Stimulated activated CD4-positive, alpha-beta T cell treated with anti-CD3 and anti-CD28 coated beads, Interleukin-1b, Interleukin-23, amount 100 ng/mL, for 1 hour (primary cell): ENCODE measurements at places on chromosomes 3 and 15.

DNA sequence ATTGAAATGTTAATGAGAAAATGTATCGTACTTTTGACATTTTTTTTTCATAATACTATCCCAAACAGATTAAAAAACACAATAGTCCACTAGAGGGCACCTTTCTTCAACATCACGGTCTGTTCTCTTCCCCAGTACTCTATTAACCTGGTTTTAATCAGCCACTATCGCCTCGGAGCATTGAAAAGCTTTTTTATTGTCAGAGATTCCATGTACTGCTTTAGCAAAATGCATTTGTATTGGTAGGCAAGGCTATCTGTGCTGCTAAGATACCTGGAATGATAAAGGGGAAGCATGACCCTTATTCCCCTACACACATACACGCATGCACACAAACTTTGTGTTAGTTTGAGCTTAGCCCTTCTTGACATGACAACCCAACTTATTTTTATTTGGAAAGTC is 160.1 kb upstream of the IL12A start:
- DNase-seq: no peak

GRCh38 chr3:112117841-112118571 is 15.0 kb downstream of the GCSAM start:
- no peak for DNase-seq

GRCh38 chr3:42718338-42718737 is 15.7 kb upstream of the HHATL start:
- DNase-seq: no peak

GRCh38 chr3:10935028-10935427 is 57.5 kb upstream of the SLC6A1 start:
- no peak for DNase-seq

- DNase-seq: no peak
These were observed 169.2 kb upstream of the TGFBR2 start for GRCh38 chr3:30437171-30437601.

GRCh38 chr3:26715431-26715830 is 92.9 kb downstream of the LRRC3B start:
- DNase-seq: no peak

DNA sequence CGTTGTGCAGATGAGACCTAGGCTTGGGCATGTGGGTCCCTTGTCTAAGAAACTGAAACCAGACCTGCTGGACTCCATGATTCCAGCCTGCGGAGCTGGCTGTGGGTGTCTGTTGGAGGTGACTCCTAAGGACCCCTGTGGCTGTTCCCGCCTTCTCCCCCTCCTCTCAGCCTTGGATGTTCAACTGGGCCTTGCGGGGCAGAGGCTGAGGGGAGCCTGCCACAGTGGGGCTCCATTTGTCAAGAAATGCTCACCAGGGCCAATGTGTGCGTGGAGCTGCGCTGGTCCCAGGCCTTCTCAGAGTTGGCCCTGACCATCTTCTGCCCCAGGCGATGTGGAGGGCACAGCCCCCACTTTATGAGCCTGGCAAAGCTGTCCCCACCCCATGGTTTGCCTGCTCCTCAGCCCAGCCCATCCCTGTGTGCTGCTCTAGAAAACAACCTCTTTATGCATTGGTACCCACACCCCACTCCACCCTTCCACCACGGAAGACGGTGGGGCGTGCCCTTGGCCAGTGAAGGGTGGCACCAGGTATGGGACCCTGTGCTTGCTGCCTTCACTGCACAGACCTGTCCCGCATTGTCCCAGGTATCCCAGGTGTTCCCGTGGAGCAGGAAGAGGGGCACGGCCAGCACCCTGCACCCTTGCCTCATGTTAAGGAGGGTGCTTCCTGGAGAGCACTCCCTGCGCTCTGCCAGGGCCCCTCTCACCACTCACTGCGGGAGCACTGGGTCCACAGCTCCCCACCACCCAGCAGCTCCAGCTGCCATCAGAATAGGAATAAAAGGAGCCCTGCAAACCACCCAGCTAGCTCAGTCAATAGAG is 7.9 kb downstream of the MESP2 start:
- DNase-seq: no peak

DNA sequence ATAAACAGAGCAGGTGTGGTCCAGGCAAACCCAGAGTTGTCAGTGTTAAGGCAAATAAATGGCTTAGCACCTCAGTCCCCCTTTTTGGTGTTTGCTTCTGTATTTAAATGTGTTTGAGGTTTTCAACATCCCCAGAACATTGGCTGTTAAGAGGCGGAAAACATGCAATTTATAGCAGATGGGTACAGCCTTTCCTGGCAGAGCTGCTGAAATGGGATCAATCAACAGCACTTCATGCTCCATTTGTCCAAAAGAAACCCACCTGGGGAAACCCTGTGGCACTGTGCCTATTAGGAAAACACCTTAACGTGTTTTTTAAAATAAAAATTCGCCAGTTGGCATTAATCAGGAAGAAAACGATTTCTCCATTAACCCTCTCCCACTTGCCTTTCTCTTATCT is 135.4 kb downstream of the MCTP2 start:
- no peak for DNase-seq

DNA sequence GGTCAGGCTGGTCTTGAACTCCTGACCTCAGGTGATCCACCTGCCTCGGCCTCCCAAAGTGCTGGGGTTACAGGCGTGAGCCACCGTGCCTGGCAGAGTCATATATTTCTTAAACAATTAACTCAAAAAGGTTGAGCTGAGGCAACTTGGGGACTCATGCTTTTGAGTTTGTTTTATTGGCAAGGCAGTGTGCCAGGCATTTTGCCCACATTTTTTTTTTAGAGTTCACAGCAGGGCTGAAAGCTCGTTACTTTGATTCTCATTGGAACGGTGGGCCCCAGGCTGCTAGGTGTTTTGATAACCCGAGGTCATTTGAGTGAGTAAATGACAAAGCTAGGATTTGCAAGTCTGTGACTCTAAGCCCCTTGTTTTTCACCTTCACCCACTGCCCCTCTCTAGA is 76.2 kb downstream of the CCK start:
- DNase-seq: no peak

- DNase-seq: no peak
These were observed 39.0 kb downstream of the MYH15 start for GRCh38 chr3:108471426-108471825.

DNA sequence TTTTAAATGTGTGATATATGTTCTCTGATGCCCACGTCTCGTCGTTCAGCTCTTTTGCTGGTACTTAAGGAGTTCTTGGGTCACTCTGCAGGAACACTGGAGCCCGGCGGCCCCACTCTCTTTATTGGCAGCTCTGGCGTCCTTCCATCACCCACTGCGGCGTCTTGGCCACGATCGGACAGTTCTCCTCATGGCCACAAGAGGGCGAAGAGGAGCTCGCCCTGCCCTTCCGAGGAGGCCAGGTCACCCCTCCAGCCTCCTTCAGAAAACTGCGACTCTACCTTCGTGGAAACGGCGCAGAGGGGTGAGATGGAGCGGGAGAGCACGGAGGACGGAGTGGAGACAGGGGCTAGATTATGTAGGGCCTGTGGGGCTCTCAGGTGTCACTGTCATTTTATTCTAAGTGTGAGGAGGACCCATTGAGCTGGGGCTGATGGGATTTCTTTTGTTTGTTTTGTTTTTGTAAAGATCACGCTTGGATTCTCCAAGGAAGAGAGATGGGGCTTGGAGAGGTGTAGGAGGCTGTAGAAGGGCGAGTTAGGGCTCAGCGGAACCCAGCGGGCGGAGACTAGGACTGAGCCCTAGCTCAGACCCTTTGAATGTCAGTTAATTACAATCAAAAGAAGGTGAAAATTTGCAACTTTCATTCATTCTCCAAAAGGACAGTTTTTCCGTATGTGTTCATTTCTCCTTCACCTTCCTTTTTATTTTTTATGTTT is 28.0 kb upstream of the GABRA5 start:
- DNase-seq: no peak

- no peak for DNase-seq
These were observed 399.0 kb upstream of the ARRDC4 start for GRCh38 chr15:97561529-97561928.

GRCh38 chr3:50628601-50629000 is 11.7 kb downstream of the MAPKAPK3 start:
- no peak for DNase-seq

GRCh38 chr3:128788268-128788869 is 62.4 kb downstream of the RAB7A start:
- DNase-seq: no peak

DNA sequence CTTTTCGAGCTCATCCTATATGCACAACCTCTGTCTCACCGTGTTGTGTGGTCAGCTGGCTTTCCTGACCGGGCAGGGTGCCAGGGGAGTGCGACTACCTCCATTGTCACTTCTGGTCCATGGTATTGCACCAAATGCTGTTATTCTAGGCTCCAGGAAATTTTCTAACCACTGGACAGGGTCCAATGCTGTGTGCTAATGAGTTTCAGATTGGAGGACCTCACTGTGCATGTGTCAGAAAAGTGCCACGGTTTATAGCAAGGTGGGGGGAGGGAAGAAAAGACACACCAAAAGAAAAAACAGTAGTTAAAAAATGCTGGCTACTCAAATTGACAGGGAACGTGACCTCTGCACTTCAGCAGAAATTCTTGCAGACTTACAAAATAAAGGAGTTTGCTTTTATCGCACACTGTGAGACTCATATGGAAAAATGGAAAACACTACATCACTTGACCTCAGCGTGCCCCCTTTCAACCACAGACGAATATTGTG is 480.1 kb downstream of the FOXP1 start:
- no peak for DNase-seq

DNA sequence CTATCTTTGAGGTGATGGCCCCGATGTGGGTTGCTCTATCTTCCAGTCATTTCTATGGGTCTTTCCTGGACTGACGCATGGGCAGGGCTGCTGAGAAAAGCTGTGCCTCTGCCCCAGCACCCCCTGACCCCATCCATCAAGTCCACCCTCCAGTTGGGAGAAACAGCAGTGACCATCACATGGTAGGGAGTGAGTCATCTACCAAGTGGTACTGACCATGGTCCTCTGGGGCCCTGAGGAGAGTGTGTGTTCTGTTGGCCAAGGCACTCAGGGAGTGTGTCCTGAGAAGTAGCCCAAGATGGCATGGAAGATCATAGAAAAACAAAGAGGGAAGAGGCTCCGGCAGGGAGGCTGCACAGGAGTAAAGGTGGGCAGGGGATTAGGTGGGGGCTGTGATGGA is 1.6 kb upstream of the DNAH1 start:
- DNase-seq: no peak

DNA sequence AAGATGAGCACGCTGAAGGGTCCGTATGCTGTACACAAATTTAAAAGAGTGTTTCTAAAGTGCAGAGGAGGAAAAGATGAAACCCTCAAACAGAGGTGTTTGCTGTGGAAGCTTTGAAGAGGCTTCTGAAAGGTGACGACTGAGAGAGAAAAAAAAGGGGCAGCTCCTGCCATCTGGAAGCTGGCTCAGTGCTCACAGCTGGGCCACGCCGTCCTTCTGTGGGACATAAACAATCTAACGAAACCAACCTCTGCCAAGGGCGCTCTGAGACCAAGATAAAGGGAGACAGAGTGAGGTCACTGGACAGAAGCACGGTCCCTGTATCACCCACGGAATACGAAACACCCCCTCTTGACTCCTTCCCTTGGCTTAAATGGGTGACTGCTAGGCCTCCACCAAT is 96.3 kb upstream of the SLC6A6 start:
- no peak for DNase-seq

GRCh38 chr15:90654233-90655136 is 62.7 kb upstream of the BLM start:
- no peak for DNase-seq

- DNase-seq: no peak
These were observed 62.9 kb downstream of the PLD1 start for GRCh38 chr3:171747223-171747920.

DNA sequence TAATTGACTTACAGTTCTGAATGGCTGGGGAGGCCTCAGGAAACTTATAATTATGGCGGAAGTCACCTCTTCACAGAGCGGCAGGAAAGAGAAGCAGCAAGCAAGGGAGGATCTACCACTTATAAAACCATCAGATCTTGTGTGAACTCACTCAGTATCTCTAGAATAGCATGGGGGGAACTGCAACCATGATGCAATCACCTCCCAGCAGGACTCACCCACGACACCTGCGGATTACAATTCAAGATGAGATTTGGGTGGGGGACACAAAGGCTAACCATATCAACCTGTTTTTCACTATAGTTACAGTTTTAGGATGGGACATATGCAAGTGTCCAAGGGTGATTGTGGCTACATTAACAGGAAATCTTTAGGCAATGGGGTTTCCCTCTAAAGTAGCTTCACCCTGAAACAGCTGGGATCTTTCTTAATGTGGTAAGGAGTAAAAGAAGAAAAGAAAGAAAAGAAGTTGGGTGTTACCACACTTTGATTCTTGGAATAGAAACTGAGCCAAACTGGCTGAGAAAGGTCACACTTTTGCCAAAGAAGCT is 453.8 kb downstream of the OTOL1 start:
- DNase-seq: no peak

DNA sequence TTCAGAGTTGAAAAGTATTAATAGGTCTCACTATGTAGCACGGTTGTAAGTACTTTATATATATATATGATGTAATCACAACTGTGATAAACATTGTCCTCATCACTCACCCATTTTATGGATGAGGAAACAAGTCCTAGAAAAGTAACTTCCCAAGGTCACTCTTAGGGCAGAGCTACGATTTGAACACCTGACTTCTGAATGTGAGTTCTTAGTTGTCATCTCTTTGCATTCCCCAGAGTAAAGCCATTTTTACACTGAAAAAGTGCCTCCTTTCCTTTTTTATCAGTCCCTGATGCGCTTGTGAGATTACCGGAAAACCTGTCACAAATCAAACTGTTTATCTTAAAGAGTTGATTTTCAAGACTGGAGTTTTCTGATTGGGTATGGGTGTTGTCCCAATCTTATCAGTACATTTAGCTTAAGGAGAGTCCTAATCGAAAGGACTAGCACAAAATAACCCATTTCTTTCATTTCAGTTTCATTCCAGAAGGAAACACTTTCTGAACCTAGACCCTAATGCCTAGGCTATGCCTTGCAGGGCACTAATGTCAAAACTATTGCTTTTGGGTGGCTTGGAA is 2.3 kb upstream of the EDEM1 start:
- DNase-seq: no peak

DNA sequence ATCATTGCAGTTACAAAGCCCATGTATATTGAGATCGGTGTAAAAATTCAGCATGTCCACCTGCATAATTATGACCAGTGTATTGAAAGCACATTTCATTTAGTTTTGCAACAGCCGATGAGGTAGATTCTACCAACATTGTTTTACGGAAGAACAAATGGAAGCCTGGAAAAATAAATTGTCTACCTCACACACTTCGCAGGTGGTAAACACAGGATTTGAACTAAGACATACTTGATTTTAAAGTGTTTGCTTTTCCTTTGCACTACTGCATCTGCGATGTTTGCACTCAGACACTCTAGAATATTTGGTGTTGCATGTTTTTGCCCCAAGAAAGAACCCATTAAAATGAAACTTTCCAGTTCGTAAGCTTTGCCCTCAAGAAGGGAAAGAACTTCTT is 148.4 kb downstream of the PGPEP1L start:
- DNase-seq: no peak

GRCh38 chr15:83549623-83550022 is 102.5 kb downstream of the SH3GL3 start:
- DNase-seq: no peak

DNA sequence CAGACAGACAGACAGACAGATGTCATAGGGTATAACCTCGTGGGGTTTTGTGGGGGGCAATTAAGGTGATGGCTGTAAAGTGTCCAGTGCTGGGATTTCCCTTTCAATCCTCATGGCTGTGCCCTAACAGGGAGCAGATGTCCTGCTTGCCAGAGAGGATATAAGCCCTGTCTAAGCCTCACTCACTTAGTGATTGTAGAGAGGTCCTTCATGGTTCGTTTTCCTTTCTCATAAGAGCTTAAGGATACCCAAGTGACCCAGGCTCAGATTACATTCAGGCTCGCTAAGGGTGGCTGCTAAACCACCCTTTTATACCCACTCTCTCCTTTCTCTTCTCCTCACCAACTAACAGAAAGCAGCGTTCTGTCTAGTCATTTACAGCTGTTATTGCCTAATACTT is 19.2 kb downstream of the LYSMD2 start:
- DNase-seq: no peak
